BJ (cell line): ENCODE measurements at places on chromosomes 2 and 18. TPM values are rescaled to one million over a fixed set of nuclear protein-coding genes. Genes with fewer than 3 reads are reported as not detected.

DNA sequence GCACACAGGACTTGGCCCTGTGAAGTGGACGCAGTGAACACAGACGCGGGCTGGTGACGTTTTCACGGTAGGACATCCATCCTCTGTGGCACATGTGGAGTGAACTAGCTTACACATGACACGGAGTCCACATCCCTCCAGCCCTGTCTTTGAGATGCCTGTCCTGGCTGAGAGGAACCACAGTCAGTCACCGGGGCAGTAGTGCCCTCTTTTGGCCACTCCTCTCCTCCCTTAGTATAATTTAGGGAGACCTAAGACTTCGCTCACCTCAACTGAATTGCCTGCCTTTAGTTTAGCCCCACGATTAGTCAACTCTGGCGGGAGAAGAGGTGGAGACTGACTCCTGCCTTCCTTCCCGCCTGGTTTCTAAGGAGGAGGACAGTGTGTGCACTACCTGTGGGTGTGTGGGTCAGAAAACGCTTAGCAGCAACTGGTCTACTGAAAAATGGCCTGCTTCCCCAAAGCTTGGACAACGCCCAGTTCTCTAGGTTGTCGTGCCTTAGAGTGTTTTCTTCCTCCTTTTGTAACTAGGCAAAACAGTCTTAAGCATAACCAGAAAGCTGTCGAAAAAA lies 70.6 kb downstream of the MBP start:
- no peak for DNase-seq

- no peak for DNase-seq
These were observed 7.7 kb downstream of the CCL20 start for GRCh38 chr2:227821043-227821942.

DNA sequence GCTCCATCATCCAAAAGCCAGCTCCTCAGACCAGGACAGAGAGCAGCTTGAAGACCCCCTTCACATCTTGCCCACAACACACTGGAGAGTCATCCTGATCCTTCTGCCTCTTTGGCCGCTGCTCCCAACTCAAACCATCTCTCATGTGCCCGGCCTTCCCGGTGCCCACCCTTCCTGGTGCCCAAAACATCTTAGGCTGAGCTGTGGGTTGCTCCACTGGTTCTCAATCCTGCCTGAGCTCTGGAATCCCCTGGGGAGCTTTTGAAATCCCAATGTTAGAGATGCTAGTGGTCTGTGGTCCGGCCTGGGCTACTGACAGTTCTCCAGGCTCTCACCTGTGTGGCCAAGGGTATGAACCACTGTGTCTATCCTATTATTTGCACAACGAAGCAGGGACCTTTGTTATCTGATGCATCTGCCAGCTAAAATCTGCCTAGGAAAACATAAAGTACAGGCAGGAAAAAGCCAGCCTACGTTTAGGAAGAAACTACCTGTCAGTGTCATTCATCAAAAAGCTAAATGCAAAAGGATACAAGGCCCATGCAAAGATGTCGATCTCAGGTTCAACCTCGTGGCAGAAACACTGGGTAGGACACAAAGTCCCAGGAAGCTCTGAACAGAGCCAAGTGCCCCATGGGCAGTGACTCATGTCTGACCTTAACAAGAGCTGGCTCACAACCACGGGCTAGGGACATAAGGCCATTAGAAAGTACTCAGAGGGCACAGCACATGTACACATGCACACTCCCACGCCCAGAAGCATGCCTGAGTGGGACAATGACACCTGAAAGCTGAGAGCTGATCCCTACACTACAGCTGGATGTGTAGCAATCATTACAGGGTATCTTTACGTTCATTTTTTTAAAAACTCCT lies 30.8 kb downstream of the TBC1D8 start:
- peak; percentile 41 for DNase-seq

- no peak for DNase-seq
These were observed 187.2 kb upstream of the NOL4 start for GRCh38 chr18:34411952-34412351.

The LBX2 gene
- 0.37 and 0.61 TPM in 2 replicates for polyA plus RNA-seq

The LYG2 gene
- polyA plus RNA-seq: not detected in 2 replicates
